ENCODE measurements at places on chromosomes 2 and 18.

GRCh38 chr2:138030459-138030858 lies 66.2 kb downstream of the HNMT start:
- no peak for DNase-seq

- no peak for DNase-seq
Observed at GRCh38 chr2:44510246-44510645, 148.5 kb downstream of the CAMKMT start.

GRCh38 chr2:118085173-118086023 lies 2.9 kb upstream of the INSIG2 start:
- no peak for DNase-seq

GRCh38 chr2:209311948-209312347 lies 111.9 kb upstream of the MAP2 start:
- no peak for DNase-seq

DNA sequence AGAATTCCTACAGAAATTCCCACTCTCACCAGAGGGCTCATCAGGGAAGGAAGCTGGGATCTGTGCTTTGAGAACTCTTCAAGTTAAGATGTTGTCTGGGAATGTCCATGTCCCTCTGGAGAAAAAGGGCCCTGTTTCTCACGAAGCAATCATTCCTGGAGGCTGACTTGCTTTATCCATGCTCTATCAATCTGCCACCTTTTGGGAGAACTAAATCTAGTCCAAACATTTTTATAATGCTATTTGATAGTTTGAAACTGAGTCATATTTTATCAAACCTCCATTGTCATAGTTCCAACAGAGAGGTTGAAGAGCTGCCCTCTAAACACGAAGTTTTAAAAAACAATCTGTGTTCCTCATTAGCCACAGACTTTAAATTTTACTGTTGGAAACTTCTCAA lies 219.2 kb downstream of the MTX2 start:
- DNase-seq: no peak

GRCh38 chr2:234249873-234250272 lies 199.4 kb downstream of the SPP2 start:
- no peak for DNase-seq

DNA sequence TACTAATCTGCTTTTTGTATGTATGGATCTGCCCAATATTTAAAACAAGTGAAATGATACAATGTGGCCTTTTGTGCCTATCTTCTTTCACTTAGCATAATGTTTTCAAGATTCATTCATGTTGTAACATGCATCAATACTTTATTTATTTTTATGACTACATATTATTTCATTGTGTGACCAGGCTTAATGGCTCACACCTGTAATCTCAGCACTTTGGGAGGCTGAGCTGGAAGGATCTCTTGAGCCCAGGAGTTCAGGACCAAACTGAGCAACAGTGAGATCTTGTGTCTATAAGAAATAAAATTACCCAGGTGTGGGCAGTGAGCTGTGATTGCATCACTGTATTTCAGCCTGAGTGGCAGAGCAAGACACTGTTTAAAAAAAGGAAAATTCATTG lies 33.2 kb downstream of the SPOPL start:
- no peak for DNase-seq

DNA sequence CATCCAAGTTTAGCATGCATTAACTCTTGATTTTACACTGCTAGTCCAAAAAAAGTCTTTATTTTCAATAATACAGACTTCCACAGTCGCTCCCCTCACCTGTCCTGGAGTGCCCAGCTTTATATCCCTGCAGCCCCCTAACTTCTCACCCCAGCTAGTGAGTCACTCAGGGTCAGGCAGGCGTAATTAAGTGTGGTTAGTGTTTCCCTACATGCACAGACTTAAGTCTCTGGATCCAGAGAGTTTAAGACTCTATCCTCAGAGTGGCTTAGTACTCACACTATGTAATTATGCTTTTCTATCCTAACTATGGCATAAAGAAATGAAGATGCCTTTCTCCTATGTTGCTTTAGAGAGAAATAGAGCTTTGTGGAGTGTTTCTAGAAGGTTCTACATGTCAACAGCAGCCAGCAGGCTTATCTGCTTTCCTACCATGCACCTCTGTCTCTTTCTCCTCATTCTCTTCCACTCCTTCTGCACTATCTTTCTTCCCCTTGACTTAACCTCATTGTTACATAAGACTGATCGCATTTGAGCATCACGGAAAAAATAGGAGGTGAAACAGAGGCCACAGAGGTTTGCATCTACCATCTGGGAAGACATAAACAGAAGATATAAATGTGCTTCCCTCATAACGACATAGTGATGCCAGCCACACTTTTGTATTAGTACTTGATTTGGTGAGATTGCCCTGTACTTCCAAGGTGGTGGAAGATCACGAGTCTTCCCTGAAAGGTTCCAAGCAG lies 34.4 kb upstream of the PMAIP1 start:
- DNase-seq: no peak

DNA sequence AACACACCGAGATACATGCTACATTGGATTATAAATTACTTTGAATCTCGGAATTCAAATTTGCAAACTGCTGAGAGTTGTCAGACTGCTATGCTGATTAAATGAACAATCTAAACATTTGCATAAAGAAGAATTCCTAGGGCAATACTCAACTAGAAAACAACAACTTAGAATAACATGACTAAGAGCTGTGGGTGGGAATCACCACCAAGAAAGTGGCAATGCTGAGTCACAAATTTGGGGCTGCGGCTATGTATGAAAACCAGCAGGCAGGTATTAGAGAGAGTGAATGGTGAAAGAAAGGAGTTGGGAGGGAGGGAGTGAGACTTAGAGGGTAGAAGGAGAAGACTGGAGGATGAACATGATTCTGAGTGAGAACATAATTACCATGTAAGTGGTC lies 559.5 kb downstream of the PIK3C3 start:
- DNase-seq: no peak

GRCh38 chr2:55120634-55121359 lies 70.5 kb upstream of the RTN4 start:
- no peak for DNase-seq

GRCh38 chr18:42178376-42179080 lies 223.5 kb downstream of the PIK3C3 start:
- DNase-seq: no peak

DNA sequence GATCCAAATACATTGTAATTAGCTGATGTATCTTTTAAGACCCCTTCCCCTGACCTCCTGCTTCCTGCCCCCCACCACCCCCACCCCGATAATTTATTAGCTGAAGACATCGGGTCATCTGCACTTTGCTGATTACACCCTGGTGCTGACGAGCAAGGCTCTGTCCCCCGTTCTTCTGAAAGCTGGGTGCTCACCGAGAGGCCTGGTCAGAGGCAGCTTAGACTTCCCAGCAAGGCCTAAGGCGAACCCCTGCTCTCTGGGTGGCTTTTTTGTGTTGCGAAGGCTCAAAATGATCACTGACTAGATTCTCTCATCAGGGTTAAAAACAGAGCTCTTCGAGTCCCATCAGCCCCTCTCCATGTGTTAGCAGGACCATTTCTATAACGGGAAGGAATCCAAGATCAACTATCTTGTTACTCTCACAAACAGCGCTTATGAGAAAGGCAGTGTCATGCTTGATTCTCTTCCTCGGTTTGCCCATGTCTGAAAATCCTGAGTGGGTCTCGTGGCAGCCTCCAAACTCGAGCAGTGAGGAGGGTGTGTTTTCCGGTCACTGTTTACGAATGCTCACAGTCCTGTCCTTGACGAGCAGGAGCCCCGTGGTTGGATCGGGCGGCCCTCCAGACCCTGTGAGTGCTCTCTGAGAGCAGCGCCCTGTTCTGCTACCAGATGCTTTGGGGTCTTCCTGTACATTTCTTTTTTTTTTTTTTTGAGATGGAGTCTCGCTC lies 201.6 kb downstream of the HDAC4 start:
- no peak for DNase-seq

- no peak for DNase-seq
Observed at GRCh38 chr2:172375251-172375650, 52.1 kb upstream of the ITGA6 start.

- DNase-seq: no peak
Observed at GRCh38 chr2:127321303-127321702, 27.4 kb upstream of the ERCC3 start.

DNA sequence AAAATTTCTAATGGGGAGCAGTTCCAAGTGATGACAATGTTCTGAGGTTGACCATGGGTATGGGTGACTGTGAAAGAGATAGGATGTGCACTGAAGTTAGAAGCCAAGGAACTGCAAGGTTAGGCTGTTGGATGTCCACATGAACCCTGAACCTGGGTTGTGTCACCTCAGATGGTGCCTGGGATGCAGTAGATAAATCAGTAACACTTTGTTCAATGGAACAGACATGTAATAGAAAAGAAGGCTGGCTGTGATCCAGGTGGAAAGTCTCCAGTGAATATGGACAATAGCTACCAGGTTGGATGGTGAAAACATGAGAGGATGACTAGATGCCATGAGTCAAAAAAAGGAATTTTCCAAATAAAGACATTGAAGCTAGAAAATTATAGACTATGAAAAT lies 131.4 kb downstream of the TRABD2A start:
- DNase-seq: no peak

Measured in activated CD4-positive, CD25-positive, alpha-beta regulatory T cell (primary cell).